Bronchial epithelial cell (primary cell): ENCODE measurements at places on chromosomes 6 and 20.

DNA sequence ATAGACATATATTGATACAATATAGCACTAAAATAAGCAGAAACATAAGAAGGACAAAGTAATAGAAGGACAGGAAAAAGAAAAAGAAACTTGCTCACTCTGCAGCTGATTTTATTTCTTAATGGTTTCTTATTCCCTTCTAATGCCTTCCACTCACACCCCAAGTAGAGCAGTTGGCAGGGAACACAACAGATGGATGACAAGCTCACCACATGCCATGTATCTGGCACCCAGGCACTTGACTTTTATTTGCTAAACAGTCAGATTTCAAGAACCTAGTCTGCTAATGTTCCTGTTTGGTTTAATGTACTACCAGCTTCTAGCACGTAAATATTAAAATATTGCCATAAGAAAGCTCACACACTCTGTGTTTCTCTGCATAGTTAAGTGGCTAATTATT lies 87.1 kb downstream of the COL19A1 start:
- DNase-seq, result no peak

- DNase-seq, result no peak
Observed at GRCh38 chr6:35776364-35777215, at the start of gene CLPSL2. Gene CLPSL2 (plus strand): TSS chr6:35776598. CDS start chr6:35776619, 21 bp downstream.

DNA sequence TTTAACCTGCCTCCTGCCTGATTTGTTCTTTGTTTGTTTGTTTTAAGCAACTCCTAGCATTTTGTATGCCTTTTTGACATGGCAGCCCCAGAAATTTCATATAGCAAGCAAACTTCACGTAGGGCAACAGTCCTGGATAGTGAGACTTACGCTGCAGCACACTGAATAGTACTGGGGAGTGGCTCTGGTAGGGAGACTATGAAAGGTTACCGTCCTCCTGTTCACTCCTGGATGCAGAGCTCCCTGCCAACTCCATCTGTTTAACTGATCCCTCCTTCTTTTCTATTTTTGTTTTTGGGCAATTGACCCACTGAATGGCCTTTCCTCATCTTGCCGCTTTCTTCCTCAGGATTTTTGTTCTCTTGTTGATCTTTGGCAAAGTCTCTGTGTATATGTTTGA lies 44.5 kb upstream of the BMP6 start:
- no peak for DNase-seq

DNA sequence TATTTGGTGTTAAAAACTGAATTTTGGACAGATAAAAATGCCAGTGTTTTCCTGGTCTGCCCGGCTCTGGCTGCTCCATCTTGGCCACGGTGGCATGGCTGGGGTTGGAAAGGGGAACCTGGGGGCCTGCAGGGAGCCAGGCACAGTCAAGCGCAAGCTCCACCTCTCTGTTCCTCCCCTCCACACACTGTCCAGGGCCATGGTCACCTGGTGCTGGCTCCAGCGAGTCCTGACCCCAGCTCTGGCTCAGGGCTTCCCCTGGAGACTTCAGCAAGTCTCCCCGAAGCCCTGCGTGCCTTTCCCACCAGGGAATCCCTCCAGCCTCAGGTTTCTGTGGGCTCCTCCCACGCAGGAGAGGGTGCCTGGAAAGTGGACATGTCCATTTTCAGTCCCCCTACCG lies 298.5 kb downstream of the QKI start:
- no peak for DNase-seq

- peak; percentile 53 for DNase-seq
Observed at GRCh38 chr6:139448051-139448649, 73.7 kb upstream of the CITED2 start.

DNA sequence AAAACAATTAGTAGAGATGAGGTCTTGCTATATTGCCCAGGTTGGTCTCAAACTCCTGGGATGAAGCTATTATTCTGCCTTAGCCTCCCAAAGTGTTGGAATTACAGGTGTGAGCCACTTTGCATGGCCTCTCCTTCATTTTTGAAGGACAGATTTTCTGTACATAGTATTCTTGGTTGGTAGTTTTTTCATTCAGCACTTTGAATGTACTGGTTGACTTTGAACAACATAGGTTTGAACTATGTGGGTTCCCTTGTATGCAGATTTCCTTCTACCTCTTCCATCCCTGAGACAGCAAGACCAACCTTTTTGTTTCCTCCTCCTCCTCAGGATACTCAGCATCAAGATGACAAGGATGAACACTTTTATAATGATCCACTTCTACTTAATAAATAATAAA lies 436.4 kb downstream of the QKI start:
- DNase-seq, result no peak

DNA sequence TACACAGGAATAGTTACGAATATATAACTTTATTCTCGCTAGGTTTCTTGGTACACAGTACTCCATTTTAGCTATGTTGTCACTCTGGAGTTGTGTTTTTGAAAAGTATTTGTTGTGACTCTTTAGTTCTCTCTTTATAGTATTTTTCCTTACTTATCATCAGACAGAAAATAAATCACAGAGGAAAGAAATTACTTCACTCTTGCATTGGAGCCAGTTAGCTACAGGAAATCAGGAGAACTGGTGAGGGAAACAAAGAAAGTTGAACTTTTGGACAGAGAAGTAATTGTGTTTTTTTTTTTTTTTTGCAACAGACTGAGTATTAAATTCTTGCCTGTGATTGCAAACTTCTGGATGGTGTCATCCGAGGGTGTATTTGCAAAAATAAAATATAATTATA lies 33.9 kb downstream of the DSE start:
- DNase-seq, result no peak

- DNase-seq, result peak; percentile 65
Observed at GRCh38 chr6:73610444-73611275, 43.1 kb downstream of the SLC17A5 start.

DNA sequence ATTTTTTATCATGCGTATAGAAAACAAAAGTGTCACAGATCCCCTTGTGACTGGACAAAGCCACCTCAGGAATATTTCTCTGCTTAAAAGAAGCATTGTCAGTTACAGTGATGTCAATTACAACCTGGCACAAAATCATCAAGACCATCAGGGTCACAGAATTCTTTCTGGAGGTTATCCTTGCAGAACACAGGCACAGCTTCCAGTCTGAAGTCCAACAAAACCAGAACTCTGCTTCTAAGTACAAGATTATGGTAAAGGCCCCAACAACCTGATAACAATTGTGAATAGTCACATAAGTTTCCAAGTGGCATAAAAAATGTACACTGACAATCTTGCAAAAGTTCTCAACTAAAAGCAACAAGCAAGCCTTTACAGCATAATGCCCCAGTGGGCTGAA lies 21.0 kb downstream of the PLAGL2 start:
- DNase-seq, result no peak

- DNase-seq, result no peak
Observed at GRCh38 chr20:36818861-36819260, 45.3 kb upstream of the DSN1 start.

DNA sequence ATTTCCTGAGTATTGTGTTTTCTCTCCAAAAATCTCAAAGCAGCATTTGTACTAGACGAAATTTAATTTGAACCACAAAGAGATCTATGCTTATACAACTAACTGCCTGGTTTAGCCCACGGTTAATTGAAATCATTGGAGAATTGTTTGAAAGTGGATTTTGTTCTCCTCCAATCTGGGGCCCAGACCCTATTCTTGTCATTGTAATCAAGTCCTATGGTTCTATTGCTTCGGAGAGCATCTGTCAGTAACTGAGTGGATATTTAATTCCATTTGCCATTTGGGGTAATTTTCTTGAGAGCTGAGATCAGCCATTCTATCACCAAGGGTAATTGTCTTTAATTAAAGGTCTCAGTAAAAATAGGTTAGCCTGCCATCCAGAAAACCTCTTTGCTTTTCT lies 117.0 kb upstream of the KCNG1 start:
- no peak for DNase-seq

DNA sequence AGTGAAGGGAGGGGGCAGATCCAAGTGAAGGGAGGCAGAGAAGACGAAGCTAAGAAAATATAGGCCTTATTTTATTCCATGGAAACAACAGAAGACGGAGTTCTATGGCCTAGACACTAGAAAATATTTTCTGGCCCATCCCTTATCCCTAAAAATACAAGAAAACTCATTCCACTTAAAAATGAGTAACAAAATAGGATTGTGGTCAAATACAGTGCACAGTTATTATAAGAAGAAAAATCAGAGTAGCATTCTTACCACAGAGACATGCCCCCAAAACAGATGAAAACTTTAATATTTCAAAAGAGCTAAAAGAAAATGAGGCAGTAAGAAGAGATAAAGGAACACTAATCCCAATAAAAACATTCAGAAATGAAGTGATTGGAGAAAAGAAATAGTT lies 202.9 kb downstream of the GMPR start:
- no peak for DNase-seq

DNA sequence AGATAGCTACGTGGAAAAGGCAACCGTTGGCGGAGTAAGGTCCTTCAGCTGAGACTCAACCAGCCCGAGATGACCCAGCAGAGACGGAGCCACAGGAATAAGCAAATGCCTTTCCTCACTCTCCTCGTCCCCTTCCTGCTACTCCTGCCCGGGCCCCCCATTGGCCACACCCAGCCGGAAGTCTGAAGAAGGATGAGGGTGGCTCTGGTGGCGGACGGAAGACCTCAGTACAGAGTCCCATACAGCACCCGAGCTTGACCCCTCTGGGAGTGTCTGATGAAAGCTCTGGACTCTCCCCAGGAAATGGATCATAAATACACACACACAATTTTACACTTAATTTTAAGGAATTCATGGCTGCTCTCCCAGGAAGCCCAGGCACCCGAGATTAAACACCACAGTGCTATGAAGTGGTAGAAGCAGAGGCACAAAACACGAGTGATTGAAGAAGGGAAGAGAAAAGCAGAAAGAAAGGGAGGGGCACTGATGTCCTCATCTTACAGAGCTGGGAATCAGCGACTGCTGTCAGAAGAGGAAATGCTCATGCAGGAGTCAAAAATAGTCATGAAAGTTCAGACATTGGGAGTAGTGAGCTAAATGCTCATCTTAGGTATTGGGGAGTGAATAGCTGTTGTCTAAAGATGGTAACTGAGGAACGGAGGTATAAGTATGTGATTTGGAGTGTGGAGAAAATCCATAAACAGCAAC lies 125.6 kb downstream of the BANF2 start:
- DNase-seq, result no peak

DNA sequence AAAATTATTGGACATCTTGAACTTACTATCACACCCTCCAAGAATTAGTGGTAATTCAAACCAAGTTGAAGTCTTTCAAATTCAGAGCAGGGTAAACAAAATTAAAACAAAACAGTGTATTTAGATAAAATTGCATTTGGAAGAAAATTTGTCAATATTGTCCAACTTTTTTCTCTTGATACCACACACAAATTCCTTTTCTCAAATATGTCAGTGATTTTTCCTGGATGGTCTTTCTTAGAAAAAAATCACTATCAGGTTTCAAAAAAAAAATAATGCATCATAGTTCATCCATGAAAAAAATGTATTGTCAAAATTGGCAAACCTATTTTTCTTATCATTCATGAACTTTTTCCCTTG lies 667.1 kb downstream of the TENT5A start:
- DNase-seq, result no peak

GRCh38 chr6:159727717-159728445 lies 575 bp downstream of the WTAP start:
- peak; percentile 22 for DNase-seq

DNA sequence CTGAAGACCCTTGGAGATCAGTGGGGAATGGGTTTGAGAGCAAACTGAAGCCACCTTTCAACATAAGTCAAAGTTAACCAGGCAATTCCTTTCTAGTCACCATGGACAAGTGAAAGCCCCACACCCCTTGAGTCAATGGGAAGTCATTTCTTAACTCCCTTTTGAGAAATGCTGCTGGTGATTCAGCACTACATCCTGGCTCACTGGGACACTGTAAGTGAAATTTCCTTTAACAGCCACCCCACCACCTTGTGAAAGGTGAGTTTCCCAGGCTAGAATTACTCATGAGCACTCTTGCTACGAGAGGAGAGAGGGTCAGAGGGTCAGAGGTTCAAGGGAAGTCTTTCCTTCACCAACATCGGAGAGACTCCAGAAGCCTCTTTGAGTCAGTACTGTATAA lies 93.3 kb upstream of the MARCKS start:
- peak; percentile 100 for DNase-seq
